ENCODE measurements at places on chromosomes 1 and 21. TPM values are rescaled to one million over a fixed set of nuclear protein-coding genes. Genes with fewer than 3 reads are reported as not detected.

DNA sequence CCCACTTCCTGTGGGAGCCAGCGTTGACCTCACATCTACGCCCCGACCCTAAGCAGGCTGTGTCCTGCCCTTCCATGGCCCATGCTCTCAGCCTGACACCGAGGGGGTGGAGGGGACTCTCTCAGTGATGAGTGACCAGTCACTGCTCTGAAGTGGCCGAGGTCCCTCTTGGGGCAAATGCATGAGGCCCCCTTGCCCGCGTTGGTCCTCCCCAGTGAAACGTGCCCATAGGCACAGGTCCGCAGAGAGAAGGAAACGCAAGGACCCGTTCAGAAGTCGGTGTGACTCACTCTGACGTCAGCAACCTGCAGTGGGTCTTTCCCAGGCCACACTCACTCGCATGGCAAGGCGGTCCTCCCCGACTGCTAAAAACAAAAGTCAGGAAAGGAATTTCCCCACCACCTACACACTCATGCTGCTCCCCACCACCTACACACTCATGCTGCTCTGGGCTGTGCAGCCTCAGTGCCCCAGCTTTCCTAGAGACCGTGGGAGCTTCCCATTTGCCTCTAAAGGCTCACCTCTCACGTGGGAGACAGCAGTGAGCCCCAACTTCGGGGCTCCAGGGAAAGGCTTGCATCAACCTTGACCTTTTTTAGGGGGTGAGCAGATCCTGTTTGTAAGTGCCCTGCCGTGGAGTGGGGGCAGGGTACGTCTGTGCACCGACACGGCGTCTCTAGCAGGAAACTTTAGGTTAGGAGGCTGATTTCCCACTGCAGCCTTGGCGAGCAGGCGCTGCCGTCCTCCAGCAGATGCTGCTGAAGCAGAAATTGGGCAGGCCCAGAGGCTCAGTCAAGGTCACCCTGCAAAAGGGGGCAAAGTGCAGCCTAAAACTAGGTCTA is 11.4 kb downstream of the UBASH3A start:
- no peak for DNase-seq

TCEA3 gene
- 73.6 TPM for total RNA-seq

DNA sequence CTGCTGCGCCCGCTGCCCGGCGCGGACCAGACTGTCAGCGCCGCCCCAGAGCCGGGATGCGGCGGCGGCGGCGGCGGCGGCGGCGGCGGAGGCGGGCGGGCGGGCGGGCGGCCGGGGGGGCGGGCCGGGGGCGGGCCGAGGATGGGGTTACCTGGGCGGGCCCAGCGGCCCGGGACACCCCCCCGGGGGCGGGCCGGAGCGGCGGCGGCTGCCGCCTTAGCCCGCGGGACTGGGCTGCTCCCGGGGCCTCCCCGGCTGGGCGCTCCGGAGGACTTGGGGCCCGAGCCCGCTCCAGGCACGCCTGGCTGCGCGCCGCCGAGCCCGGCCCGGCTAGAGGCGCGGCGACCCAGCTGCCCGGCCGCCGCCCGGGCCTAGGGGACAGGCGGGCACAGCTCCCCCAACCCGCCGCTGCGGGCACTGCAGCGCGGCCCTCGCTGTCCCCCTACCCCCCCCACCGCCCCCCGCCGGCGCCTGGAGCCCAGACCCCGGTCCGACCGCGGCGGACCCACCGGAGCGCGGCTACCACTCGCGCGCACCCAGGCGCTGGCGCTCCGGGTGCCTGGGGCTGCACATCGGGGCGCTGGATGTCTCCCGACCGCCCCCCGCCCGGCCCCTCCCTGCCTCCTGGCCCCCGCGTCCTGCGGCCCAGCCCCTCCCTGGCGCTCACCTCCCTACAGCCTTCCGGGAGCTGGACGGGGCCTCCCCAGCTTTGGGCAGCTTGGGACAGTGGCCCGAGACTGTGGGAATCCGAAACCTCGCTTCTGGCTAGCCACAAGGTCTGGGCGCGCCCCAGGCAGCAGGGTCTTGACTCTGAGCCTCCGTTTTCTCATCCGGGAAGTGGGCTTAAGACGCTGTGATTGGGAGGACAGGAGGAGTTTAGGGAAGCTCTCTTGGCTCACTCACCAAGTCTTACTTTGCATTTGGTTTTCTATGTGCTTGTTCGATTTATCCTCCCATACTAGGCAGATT is at the start of gene WNT4:
Gene WNT4 (minus strand): TSS at position 33 of the 969 bp plus-strand sequence. CDS start 175 bp downstream, outside the sequence.
- no peak for DNase-seq

ADCY10 gene
- not detected for total RNA-seq

DNA sequence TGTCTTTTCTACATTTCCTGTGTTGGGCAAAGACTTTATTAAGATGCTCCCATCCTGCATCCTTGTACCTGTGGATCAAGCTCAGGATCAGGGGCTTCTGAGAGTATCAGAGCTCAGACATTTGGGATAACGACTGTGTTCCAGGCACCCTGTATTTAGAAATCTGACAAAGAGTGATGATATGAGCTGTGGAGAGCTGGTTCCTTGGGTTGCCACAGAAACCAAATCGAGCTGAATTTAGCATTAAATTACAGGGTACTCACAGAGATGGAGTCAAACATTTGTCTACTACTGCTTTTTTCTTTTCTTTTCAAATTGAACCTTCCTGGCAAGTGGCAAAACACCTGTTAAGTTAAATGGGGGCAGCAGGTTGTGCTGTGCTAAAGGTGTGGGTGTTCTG is 110.6 kb downstream of the XCL2 start:
- DNase-seq, result no peak

- no peak for DNase-seq
Observed at GRCh38 chr1:29052941-29053340, 70.8 kb downstream of the TMEM200B start.

DNA sequence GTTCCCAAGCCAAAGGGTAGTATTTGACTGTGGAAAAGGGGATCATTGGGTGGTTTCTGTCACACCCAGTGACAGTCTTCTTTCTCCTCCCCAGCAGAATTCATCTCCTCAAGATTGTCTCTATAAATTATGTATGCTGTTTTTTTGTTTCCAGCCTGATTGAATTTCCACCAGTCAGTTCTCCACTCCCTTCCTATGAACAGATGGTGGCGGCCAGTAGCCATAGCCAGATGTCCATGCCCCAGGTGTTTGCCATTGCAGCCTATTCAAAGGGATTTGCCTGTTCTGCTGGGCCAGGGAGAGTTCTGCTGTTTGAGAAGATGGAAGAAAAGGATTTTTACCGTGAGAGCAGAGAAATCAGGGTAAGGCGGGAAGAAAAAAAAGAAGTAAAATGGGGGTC is 12.9 kb downstream of the CFAP57 start:
- no peak for DNase-seq

CCDC27 gene
- total RNA-seq, result not detected

GRCh38 chr1:199269241-199269640 is 630.4 kb downstream of the PTPRC start:
- no peak for DNase-seq

- peak; percentile 53 for DNase-seq
Observed at GRCh38 chr21:44423312-44423821, 31.9 kb upstream of the LRRC3 start.

- DNase-seq, result no peak
Observed at GRCh38 chr21:43877936-43878575, 13.0 kb downstream of the AGPAT3 start.

CHAF1B gene
- total RNA-seq, result 1.3 TPM

TMEM54 gene
- total RNA-seq, result 10.9 TPM

GRCh38 chr21:14358775-14359174 is 24.2 kb downstream of the HSPA13 start:
- DNase-seq, result no peak

- no peak for DNase-seq
Observed at GRCh38 chr21:38840456-38841300, 34.9 kb downstream of the ETS2 start.

DNA sequence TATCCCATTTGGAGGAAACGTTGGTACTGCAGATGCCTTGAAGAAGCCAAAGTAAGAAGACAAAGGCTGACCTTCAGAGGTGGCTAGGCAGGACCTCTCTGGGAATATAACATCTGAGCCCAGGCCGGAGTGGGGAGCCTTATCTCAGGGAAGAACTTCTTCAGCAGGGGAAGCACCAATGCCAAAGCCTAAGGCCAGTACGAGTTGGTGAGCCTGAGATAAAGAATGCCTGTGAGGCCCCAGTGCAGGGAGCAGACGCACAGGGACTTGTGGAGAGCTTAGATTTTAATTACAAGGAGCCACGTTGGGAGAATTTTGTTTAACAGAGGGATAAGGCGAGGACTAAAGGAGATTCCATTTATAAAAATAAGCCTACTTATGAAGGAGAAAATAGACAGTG is 468.8 kb upstream of the RUNX1 start:
- no peak for DNase-seq

DNA sequence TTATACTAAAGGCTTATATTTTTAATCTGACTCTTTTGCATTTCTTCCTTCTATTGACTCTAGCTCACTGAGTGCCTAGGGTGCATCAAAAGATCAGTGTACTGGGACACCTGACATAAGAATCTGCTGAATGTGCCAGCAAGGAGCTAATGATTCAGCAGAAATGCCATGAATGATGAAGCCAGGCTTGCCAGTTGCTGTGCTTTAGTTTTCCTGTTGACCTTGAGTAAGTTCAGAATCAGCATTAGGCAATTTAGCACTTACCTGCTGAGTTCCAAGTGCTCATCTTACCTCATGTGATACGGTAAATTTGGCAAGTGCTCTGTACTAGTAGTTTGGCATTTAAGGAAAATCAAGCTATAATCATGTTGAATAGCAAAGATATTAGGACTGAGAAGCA is 523.2 kb upstream of the B3GALT2 start:
- DNase-seq, result no peak

- DNase-seq, result no peak
Observed at GRCh38 chr1:193358419-193358818, 172.0 kb upstream of the B3GALT2 start.

GRCh38 chr1:229972600-229973296 is 94.3 kb upstream of the GALNT2 start:
- DNase-seq, result no peak

DNA sequence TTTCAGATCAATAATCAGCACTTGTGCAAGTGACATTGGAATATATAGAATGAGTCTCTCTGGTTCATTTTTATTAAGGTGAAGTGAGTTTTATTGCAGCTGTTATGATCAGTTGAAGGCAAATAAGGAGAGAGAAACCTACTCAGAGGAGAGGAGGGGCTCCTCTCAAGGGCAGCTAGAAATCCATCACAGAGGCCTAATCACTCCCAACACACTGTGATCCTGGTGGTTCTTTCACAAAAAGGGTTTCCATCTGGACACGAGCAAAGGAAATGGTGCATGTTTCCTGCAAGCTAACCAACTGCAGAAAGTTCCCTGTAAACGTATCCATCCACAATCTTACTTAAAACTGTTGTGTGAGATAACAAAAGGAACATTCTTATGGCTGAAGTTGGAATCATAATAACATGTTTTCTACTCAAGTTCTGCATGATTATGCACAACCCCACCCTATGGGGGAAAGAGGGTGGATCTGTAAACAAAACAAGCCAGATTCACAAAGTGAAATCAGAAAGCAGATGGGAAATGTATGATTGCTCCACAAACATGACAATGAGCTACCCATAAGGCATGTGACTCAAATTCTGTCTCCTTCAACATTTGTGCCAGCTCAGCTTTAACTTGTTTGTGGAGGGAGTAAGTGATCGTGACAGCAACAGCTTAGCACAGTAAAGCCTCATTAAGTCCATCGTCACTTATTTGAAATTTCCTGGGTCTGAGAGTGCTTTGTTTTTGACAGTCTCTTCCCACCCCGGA is 141.2 kb upstream of the ST6GALNAC5 start:
- no peak for DNase-seq

DNA sequence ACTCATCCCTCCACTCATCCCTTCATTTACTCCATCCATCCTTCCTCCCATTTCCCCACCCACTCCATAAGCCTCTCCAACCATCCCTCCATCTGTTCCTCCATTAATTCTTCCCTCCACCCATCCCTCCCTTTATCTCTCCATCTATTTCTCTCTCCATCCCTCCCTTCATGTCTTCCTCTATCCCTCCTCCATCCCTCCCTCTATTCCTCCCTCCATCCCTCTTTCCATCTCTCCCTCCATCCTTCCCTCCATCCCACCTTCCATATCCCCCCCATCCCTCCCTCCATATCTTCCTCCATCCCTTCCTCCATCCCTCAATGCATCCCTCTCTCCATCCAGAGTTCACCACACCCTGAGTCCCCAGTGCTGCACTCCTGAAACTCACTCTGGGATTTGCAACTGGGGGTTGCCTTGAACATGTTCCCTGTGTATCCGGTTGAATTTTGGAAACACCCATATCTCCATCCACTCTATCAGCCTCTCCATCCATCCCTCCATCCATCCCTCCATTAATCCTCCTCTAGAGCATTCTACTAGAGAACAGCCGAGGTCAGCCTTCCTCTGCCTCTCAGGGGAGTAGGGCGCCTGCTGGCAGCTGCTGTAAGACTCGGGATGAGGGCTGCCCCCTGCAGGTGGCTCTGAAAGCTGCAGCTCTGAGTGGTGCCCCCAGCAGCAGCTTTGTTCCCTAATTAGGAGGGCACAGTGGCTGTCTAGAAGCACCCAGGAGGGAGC is 39.4 kb downstream of the ABCG1 start:
- peak; percentile 90 for DNase-seq

FAM151A gene
- total RNA-seq, result 1.5 TPM

- DNase-seq, result no peak
Observed at GRCh38 chr1:114341856-114342255, 169.1 kb downstream of the TRIM33 start.

- no peak for DNase-seq
Observed at GRCh38 chr1:193614817-193615216, 428.4 kb upstream of the B3GALT2 start.

- no peak for DNase-seq
Observed at GRCh38 chr1:204878621-204879234, 8.1 kb downstream of the NFASC start.

TMIGD3 gene
- 1.7 TPM for total RNA-seq

FAM163A gene
- 0.65 TPM for total RNA-seq

- peak; percentile 83 for DNase-seq
Observed at GRCh38 chr1:15848143-15848928, 829 bp downstream of the SPEN start.

AMY2A gene
- not detected for total RNA-seq

- peak; percentile 77 for DNase-seq
Observed at GRCh38 chr1:93751377-93752250, 70.0 kb upstream of the BCAR3 start.

RAB3B gene
- not detected for total RNA-seq

GRCh38 chr1:198155253-198155652 is 1.5 kb upstream of the NEK7 start:
- no peak for DNase-seq

GRCh38 chr1:201229771-201230635 is 39.4 kb downstream of the IGFN1 start:
- DNase-seq, result peak; percentile 46

- DNase-seq, result no peak
Observed at GRCh38 chr1:221719278-221719597, 22.7 kb downstream of the DUSP10 start.

- DNase-seq, result no peak
Observed at GRCh38 chr21:34022627-34023335, 50.6 kb upstream of the MRPS6 start.

FAM110D gene
- 4.0 TPM for total RNA-seq
